OCI-M1 (cell line): ENCODE measurements at places on chromosomes 6 and 20.

DNA sequence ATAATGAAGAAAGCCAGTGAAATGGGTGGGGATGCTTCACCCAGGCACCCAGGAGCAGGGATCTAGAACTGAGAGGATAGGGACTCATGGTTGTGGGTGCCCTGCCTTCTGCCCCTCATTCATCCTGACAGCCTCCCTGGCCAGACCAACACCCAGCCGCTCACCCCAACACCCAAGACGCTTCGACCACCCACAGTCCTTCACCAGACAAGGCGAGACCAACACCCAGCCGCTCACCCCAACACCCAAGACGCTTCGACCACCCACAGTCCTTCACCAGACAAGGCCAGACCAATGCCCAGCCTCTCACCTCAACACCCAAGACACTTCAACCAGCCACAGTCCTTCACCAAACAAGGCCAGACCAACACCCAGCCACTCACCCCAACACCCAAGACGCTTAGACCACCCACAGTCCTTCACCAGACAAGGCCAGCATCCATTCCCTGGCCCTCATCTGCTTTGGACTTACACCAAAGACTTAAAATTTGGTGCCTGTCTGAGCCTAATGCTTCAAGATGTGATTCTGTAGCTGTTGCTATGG is 131.5 kb downstream of the ANKRD60 start:
- no peak for DNase-seq

DNA sequence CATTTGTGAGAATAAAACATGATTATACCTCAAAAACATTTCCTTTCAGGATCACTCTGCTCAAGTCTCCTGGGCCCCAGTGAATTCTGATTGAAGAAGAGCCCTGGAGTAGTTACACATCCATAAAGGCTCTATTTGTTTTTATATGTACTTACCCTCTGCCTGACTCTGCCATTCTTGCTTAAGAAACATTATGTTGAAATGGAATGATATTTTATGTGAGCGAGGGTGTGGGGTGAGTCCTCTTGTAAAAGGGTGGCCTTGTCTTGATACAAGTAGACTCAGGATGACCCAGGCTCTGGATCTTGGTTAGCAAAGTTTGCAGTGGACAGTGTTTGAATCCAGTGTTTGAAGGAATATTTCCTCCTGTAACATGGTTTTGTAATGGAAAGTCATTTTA is 215.4 kb upstream of the PREP start:
- DNase-seq, result no peak

- no peak for DNase-seq
Measured at GRCh38 chr6:68990317-68990716, 355.2 kb downstream of the ADGRB3 start.

- no peak for DNase-seq
Measured at GRCh38 chr6:151434369-151434768, 17.6 kb downstream of the RMND1 start.

DNA sequence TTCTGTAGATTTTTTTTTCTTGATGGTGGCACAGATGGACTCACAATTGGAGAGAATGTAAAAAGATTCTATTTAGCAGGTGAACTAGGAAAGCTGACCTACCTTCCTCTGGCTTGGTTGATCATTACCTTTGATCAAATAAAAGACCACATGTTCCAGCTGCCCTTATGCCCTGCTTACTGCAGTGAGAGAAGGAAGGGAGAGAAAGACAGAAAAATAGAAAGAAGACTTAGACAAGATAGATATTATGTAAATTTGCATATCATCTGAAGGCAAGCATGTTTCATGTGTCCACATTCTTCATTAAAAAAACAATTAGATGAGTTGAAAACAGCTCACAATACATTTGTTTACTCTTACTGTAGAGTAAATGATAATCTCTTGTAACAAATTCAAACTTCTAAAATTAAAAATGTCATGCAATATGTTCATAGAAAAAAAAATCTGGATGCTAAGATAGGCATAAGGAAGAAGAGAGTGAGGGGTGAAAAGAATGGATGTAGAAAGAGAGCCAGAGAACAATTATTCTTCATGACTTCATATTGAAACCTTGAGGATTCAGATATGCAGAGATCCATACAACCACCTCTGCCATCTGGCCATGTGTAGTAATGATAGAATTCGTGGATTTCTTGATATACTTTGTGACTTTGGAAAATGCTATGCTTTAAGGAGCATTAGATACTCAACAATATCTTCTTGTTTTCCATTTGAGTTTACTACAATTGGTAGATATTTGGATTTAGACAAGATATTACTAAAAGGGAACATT is 71.7 kb downstream of the RFX6 start:
- no peak for DNase-seq

DNA sequence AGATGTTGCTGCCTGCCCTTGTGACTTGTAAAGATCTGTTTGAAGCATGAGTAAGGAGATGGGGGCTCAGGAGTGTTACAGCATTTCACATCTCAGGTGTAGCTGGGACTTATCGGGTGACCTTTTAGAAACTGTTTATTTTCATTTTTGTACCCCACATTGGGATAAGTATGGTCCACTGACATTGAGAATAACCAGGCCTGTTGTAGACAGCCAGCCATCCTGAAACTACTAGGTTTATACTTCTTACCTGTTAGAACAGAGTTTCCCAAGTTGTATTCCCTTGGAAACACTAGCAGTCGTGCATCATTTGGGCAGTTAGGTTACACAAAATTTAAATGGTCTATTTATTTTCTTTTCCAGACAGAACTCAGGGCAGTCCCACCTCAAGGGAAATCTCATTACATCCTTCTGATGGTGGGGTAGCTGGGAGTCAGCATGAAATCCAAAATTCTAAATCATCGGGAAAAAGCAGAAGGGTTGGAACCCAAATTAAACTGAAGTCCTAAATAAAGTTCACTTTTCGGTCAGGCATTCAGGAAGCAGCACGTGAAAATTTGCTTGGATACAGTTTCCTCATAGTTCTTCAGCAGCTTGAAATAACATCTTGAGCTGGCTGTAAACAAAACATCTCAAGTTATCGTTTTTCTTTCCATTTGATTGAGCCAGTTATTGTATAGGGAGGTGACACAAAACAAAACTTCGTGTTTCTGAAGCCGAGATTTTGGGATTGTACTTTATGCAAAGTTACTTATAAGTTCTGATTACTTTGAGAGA is 30.5 kb downstream of the FOXO3 start:
- no peak for DNase-seq

DNA sequence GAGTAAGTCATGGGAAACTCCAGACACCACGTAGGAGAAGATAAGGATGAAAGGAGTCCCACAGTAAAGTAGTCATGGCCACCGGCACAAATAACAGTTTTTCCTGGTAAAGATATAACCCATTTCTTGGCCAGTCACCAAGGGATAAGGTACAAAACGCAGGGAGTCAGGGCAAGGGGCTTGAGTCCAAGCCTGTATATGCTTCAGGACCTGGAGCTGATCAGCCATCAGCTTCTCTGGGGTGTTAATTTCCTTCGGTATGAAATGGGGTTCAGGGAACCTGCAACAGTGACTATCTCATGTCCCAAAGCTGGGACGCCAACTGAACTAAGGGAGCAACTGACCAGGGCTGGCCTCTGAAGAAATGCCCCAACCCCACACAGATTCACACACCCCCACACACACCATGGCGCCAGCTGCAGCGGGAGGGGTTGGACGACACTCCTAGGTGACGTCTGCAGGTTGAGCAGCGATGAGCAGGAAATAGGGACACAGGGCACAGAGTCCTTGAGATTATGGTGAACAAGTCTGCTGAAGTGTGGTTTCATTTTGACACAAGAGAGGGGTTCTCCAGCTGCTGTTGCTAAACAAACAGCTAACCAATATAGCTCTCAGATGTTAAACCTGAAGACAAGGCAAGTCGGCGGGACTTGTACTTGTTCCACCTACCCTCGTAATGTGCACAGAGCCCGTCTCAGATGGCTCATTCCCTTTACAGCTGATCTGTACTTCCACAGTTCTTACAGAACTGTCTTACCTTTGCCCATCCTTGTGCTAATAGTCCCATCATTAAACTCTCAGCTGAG is 7.4 kb upstream of the ADTRP start:
- DNase-seq, result no peak

DNA sequence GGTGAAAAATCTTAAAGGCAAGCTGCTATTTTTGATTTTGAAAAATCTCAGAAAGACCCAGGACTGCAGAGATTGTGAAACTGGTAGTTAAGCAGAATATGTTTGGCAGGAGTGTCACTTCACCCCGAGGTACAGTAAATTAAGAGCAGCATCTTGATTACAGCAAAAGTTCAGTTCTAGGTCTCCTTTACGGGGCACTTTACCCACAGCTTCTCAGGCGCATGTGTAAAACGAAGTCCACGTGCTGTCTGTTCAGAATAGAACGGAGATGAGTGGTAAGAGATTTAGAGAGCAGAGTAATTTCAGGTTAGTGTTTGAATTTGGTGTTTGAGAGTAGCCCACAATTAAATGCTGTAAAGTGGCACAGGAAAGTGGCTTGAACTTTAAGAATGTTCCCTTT is 84.0 kb downstream of the FARS2 start:
- no peak for DNase-seq

DNA sequence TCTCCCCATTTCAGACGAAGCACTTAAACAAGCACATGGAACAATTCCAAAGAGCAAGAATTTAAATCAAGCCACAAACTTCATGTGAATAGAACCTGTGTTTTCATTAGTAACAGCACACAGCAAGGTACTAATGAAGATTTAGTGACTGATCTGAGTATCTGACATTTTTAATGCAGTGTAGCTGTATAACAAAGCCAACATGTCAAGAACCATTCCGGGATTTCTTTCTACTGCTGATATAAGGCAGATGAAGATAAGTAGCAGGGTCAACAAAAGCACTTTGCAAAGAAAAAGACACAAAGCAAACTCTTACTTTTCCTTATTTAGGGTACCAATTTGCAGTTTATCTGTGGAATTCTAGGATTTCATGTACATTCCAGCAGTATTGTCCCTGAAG is 11.3 kb downstream of the SLC17A5 start:
- DNase-seq, result no peak

- no peak for DNase-seq
Measured at GRCh38 chr6:105177556-105177955, 2.3 kb downstream of the POPDC3 start.

DNA sequence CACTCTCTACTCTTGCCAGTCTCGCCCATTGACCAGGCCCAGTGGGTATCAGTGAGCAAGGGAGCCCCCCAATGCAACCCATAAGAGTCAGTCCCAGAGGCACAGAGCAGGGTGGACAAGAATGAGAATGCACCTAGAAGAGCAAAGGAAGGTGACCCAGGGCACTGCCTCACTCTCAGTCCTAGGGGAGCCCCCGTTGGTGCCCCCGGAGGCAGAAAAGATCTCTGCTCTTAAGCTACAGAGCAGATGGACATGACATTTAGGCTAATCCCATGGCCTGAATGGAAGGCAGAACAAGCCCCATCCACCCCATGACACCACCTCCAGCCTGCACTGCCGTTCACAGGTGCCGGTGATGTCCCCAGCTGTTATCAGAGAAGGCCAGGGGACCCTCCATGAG is 50.7 kb upstream of the PLEKHG1 start:
- DNase-seq, result no peak

DNA sequence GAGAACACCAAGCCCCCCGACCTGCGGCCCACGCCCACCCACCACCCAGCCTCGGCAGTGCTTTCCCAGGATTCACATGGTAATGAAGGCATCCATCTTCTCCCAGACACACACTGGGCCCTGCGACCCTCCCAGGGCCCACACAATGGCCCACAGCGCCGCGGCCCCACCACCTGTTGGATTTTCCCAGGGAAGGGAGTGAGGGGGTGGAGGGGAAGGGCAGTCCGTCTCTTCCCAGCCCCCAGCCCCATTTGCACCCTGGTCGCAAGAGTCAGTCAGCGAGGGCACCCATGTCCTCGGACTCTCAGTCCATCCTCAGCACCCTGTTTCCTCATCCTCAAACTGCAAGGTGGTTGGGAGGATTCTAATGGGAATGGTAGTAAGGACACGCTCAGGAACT is 23.7 kb upstream of the ID1 start:
- no peak for DNase-seq

DNA sequence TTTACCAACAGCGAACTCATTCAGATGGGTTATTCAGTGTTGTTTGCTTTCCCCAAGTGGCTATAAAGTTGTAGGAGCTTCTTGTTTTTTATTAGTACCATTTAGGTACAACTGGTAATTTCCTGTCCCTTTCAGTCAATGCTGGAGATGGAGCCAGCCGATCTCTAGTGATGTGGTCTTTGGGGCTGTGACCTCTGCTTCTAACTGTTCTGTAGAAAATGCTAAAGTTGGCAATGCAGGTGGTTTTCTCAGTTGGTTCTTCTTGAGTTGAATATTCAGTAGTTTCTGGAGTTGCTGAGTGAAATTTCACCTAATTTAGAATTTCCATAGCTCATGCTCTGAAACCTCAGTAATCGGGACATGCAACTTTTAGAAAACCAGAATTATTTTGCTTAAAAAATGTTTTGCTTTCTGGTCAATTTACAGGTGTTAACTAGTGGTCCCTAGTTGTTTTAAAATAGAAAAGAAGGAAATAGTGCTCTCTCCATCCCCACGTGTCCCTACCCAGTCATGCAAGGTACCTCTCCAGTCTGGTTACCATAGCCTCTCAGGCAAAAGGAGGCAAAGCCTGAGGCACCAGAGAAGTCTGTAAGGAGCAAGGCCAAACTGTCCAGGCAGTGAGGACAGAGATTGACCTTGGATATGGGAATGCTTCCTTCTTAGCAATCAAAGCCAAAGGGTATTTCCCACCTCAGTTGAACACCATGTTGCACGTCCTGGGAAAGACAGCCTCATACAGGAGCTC is 27.3 kb upstream of the GABRR1 start:
- no peak for DNase-seq

DNA sequence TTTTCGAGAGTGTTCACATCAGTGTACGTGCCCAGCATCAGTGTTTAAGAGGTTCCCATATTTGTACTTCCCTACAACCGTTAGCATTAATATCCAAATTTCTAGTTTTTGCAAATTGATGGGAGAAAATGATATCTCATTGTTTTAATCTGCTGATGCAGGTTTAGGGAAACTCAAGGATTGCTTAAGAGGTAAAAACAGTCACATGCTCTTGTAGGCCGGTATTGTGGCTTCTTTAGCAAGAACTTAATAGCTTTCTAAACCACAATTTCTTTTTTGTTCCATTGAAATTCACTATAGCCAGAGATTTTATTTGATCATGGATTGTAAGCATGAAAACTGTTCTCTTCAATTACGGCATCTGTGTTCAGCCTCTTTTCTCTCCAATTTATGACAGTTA is 29.5 kb downstream of the BEND6 start:
- DNase-seq, result peak; percentile 42

DNA sequence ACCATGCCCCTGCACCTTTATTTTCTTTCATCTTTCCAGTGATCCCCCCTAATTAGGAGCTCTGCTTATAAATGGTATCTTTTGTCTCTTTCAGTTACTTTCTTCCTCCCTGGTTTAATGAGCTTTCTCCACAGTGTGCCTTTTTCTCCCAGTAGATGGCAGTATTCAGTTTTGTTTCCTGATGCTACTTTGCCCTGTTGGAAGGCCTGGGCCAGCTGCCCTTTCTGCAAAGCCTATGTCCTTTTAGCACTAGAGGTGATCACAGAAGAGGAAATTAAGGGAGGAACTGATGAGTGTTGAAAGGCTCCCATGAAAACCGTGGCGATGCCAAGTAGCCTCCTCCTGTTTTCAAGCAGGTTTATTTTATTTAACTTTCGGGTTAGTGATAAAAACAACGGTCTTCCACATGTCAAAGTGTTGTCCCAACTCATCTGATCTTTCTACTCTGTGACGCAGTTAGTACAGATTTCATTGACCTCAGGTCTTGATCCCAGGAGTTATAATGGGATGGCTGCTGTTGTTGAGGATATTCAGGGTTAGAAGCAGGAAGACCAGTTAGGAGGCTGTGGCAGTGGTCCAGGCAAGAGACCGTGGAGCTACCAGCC is 184.2 kb upstream of the BMP2 start:
- peak; percentile 83 for DNase-seq
